ENCODE measurements at places on chromosomes 5 and 9.
A peak's percentile ranks its signal among the peaks of the same experiment; 100 is the strongest.

DNA sequence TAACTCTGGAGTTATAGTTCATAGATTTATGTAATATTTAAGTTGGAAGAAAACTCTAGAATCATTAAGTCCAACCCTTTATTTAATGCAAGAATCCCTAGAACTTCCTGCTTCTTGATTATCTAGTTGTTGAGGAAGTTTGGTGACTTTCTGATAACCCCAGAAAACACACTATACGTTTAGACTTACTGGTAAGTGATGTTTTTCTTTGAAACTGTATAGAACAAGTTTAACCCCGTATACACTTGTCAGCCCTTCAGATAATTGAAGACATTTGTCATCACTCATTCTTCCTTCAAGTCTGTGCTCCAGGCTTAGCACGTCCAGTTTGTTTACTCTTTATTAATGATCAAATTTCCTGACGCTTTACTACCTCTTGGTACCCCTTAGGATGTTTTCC, 9.0 kb downstream of the NDUFS4 start:
- DNase-seq = no peak

DNA sequence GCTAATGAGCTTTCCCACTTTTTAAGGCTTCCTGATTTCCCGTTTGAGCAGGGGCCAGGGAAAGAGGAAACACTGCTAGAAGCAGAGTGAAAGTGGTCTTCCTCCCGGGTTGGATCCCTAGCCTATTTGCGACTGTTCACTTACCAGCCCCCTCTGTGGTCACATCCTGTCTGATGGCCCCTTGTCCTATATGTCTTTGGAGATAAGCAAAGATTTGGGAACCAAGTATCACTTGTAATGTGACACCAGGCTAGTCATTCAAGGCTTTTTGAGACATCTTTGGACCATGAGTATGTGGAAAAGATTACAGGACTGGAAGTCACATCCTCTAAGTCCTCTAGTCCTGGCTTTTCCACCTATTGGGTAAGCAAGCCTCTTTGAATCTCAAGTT, 6.1 kb downstream of the DNAJB5 start:
- DNase-seq = no peak

DNA sequence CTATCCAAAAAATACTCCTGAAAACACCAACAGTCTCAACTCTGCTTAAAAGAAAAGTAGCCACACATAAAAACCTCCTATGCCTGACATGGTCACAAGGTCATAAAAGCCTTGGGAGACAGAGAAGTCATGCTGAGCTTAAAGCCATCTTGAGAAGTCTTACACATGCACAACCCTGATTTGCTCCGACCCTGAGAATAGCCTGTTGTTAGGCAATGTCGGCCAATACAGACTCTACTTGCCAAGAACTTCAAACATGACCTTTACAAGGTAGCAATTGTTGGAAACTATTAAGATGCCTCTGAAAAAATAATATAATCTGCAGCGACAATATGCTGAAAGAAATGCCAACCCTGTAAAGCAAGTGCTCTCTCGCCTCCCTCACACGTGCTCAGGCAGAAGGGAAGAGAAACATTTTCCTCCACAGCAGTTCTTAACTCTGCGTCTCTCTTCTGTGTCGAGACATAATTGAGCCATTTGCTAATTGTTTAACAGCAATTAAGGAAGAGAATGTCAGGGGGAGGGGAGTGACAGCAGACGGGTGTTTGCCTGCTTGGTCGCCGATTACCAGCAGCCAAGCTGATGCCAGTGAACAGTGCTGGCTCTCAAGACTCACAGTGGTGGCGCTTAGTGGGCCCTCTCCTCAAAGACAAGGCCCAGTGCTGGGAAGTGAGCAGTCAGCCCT, 393.6 kb downstream of the SPOCK1 start:
- no peak for DNase-seq

- DNase-seq = no peak
These were observed 37.8 kb downstream of the HMGCS1 start for GRCh38 chr5:43275391-43275790.

DNA sequence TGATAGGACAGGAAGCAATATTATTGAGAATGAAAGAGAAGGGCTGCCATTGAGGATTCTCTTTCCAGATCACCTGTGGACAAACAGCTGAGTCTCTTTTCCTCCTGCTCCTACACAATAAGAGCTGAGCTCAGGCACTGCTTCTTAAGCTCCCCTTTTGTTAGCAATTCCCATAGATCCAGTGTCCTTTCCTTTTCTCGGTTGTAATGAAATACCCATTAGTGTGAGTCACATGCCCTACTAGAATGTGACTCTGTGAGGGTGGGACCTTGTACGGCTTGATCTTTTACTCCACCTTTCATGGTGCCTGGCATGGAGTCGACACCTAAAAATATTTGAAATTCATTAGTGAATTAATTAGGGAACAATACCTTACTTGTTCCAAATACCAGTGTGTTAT, 269.2 kb downstream of the NR3C1 start:
- DNase-seq = no peak

GRCh38 chr5:37197340-37198050, 51.7 kb downstream of the CPLANE1 start:
- no peak for DNase-seq

GRCh38 chr9:108441726-108442125, 414.1 kb downstream of the ACTL7B start:
- no peak for DNase-seq

DNA sequence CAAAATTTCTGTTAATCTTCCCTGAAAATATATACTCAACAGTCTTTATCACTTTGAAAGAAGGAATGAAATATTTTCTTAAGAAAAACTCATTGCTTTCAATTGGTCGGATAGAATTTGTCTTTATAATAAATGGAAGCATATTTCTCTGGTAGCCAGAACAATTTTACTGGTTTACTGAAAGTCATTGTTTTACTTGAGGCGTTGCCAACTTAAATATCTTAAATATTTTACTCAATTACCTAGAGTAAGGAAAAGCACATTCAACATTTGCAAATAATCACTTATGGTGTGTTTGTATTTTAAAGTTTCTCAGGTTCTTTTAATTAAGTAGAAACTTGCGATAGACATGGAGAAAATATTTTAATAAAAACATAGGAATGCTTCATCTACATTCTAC, 1181.7 kb downstream of the EFNA5 start:
- DNase-seq = no peak

DNA sequence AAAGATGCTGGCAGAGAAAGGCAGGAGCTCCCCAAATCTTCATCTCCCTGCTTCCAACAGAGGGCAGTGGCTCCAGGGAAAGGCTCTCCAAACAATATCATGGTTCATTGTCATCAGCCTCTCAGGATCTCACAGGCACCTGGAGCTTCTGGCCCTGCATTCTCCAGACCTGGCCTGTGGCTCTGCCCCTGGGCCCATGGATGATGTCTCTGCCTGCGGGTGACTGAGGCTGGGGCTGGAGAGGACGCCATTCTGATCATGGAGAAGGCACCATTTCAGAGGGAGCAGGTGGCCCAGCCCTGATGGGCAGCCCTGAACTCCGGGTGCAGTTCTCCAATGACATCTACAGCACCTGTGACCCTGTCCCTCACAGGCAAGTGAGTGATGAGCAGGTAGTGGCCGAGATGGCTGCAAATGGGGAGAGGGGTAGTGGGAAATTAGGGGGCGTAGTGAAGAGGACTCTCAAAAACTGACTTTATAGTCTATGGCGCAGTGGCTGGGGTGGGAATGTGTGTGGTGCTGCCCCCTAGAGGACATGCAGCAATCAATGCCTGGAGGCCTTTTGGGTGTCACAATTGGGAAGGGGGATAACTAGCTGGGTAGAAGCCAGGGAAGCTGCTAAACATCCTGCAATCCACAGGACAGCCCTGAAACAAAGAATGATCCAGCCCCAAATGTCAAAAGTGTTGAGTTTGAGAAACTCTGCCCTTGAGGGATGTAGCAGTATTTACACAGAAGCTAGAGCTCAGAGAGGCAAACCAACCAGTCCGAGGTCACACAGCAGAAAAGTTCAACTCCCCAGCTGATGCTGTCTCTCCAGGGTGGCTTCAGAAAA, 3.2 kb downstream of the SH3PXD2B start:
- peak; percentile 37 for DNase-seq

DNA sequence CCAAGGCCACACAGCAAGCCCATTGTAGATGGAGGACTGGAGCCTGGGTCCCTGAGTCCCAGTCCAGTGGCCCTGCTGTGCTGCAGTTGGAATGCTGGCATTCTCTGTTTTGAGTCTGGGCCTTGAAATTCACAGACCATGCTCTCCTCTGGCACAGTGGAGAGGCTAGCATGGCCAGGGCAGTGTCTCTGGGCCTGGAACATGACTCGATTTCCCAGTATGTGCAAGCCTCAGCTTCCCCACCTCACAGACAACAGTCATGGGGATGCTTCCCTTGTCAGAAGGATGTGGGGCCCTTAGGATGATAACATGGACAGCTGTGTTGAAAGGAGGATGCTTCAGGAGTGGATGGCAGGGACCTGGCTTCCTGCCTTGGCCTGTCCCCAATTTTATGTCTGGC, 91.2 kb downstream of the AMBP start:
- DNase-seq = no peak

- DNase-seq = no peak
These were observed 326.7 kb downstream of the PIK3R1 start for GRCh38 chr5:68542207-68542606.

GRCh38 chr5:127590156-127590722, 58.6 kb upstream of the CTXN3 start:
- no peak for DNase-seq

DNA sequence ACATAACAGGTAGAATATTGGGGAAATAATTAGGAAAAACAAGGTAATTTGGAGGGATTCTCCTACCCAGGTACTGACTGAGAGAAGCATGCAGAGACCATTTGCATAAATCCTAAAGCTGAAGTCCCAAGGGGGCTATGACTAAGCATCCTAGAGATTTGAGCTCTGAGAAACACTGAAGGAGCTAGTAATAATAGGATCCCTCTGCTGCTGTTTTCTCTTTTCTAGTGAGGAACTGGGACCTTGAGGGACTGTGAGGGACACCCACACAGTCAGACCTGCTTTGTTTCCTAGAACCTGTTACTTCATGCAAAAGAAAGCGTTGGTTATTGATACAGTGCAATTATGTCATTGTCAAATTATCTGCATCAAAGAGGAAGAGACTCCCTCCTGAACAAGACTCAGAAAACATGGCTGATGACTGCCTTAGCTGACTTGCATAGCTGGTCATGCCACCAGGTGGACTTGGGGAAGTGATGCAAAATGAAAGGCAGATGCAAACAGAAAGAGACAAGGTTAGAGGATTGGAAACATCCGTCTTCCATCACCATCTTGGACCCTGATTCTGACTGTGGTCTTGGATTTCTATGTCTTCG, 335.4 kb downstream of the NTRK2 start:
- DNase-seq = no peak

All from GM19239 (cell line).